ENCODE measurements at places on chromosomes 6 and 20.

- DNase-seq = no peak
These were observed 491.0 kb downstream of the NKAIN2 start for GRCh38 chr6:124294574-124295200.

DNA sequence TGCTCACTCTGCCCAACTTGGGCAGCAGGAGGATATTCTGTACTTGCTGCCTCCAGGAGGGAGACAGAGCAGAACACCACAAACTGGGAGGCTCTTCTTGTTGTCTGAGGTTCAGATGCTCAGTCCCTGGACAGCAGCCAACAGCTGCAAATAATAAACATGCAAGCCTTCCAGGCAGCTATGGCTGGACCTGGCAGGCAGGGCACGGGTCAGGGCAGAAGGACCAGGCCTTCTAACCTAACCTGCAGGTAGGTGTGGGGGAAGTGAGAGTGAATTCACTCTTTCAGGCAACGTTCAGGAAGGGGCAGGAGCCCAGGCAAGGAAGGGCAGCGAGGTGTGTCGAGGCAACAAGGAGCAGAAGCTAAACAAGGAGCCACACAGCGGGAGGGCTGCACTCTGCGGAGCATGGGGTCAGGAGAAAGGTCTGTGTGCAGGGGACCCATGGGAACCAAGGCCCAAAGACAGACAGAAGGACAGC is 31.5 kb downstream of the NINL start:
- DNase-seq = no peak

GRCh38 chr20:5430670-5431069 is 113.9 kb upstream of the PROKR2 start:
- DNase-seq = no peak

DNA sequence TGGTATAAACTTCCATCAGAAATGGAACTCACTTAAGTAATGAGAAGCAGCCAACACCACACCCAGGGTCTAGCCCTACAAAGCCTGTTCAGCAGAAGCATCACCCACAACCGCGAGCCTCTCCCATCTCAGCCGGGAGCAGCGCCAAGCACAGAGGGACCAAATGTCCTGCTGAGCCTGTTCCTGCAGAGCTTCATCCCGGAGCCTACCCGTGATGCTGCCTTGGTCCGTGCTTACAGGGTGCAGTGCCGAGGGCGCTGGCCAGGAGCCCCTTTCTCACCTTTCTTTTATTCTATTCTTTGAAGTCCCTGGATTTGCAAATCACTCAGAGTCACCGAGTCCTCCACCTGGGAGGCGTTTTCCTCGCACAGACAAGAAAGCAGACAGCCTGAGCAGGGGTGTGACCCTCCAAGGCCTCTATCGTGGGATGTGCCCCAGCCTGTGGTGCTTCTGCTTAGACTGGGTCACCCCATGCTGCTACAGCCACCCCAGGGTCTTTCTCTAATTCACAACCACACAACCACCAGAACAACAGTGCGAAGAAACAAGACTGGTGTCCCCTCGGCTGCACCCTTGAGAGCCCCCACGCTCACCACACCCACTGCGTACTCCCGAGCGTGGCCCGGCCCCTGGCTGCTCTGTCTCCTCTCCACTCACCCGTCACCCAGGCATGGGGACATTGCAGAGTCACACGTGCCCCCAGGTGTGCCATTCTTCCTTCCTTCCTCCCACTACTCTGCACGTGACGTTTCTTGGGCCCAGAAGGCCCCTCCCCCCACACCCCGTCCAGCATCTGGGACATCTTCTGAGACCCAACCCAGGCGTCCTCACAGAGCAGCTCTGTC is 92.2 kb upstream of the MPC1 start:
- DNase-seq = no peak

GRCh38 chr6:159691963-159692287 is 1.1 kb downstream of the SOD2 start:
- peak; percentile 48 for DNase-seq

DNA sequence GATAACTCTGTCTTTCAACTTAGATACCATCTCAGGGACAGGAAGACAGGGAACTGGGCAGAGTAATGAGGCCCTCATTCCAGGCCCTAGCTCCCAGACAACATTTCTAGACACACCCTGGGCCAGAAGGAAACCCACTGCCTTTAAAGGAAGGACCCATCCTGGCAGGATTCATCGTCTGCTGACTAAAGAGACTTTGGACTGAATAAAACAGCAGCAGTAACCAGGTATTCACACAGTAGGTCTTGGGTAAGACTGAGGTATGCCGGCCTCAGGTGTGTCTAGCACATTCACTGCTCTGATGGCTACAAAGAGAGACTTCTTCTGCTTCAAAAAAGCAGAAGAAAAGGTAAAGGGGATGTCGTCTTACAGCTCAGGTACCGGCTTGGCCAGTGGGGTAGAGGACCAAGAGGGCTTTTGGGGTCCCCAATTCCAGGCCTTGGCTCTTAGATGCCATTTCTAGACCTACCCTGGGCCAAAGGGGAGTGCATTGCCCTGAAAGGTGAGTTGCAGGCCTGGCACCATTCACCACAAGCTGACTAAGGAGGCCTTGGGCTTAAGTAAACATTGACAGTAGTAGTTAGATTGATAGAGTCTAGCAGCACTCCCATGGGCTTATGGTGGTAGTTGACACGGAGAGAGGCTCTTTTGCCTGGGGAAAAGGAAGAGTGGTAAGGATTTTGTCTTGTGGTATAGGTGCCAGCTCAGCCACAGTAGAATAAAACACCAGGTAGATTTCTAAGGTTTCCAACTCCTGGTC is 13.4 kb downstream of the SNX14 start:
- DNase-seq = no peak

Data from ecto neural progenitor cell (in vitro differentiated cells).